ENCODE measurements at places on chromosomes 6 and 20.
A peak's percentile ranks its signal among the peaks of the same experiment; 100 is the strongest.

- H3K4me3 ChIP-seq = no peak overlapping the region
- no peak for DNase-seq
- H3K36me3 ChIP-seq = no peaks in the 10 kb centered on the region
- no peaks in the 10 kb centered on the region for H3K4me1 ChIP-seq
- H3K27ac ChIP-seq = no peak overlapping the region
These were observed 23.3 kb downstream of the MAP7 start for GRCh38 chr6:136526937-136527336.

- no peaks in the 10 kb centered on the region for H3K4me1 ChIP-seq
- no peak overlapping the region for H3K27ac ChIP-seq
- H3K4me3 ChIP-seq = no peak overlapping the region
These were observed 77.7 kb downstream of the ANKRD60 start for GRCh38 chr20:58150772-58151171.

DNA sequence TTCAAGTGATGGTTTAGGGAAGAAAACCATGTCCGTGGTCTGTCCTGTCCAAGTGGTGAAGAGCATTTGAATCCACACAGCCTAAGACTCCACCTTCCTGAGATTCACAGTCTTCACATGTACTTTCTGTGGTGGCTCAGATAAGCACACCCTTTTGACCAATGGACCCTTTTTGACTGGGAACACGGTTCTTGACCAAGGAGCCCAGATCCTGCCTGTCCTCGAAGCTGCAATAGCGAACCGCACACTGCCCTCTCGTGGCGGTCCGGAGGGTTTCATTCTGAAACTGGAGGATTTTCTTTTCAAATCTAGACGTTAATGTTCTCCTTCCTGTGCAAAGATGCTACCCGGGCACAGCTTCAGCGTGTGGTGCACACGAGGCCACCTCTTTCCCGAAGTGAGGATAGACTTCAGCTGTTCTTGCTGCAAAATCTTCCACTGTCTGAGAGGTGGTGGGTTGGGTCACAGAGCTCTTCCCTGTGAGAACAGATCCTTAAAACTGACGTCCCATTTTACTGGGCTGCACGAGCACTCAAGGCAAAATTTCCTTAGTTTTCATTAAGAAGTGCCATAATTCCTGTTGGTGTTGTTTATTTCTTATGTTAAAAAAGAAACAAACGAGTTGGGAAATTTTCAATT, 90.5 kb downstream of the SYNJ2 start:
- H3K27ac ChIP-seq = no peak overlapping the region
- peaks cover 9% of the 10 kb centered on the region for H3K36me3 ChIP-seq
- no peaks in the 10 kb centered on the region for H3K27me3 ChIP-seq
- H3K4me1 ChIP-seq = peaks cover 11% of the 10 kb centered on the region

GRCh38 chr6:139887275-139887674, 512.8 kb upstream of the CITED2 start:
- no peak for DNase-seq
- H3K27me3 ChIP-seq = no peaks in the 10 kb centered on the region
- no peak overlapping the region for H3K27ac ChIP-seq
- H3K36me3 ChIP-seq = no peaks in the 10 kb centered on the region

DNA sequence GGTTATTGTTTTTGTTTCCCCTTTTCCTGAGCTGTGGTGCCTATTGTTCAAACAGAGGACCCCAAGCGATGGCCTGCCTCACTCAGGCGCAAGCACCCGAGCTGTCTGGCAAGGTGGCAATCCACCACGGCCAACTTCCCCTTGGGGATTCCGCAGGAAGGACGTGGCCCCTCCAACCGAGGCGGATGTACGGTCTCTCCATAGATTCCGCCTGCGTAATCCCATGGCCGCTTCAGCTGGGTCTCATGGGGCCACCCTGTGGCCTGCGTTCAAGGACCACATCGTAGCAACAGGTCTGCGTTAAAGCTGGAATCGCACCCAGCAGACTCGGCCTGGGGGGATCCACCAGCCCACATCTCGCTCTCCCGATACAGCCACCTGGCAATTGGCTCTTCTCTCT, 79.9 kb downstream of the CEBPB start:
- no peak overlapping the region for H3K4me3 ChIP-seq
- H3K27ac ChIP-seq = no peak overlapping the region
- DNase-seq = no peak
- peaks cover 39% of the 10 kb centered on the region for H3K4me1 ChIP-seq
- H3K27me3 ChIP-seq = peaks cover 12% of the 10 kb centered on the region
- no peaks in the 10 kb centered on the region for H3K36me3 ChIP-seq

DNA sequence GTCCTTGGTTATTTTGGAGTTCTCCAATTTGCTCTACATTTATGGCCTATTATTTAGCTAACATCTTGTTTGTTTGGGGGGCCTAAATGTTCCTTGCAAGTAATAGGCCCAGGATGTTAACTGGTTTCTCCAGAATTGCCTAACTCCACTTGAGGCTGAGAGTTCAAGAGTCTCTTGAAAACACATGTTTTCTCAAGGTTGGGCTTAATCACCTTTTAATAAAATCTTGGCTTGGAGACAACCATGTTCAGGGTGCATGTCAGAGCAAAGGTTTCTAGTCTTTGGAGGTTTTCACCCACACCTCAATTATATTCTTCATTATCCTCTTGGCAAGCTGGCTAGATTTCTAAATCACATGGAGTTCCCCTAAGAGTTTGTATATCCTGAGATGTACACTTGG, 54.2 kb downstream of the KLHL31 start:
- H3K27me3 ChIP-seq = no peaks in the 10 kb centered on the region
- no peaks in the 10 kb centered on the region for H3K4me1 ChIP-seq
- no peak overlapping the region for H3K4me3 ChIP-seq
- no peak for DNase-seq
- no peaks in the 10 kb centered on the region for H3K36me3 ChIP-seq

GRCh38 chr6:104630955-104631354, 228.8 kb downstream of the HACE1 start:
- no peaks in the 10 kb centered on the region for H3K36me3 ChIP-seq
- no peak overlapping the region for H3K27ac ChIP-seq
- no peaks in the 10 kb centered on the region for H3K4me1 ChIP-seq
- no peak overlapping the region for H3K4me3 ChIP-seq

GRCh38 chr6:89353702-89354392, 1.3 kb upstream of the UBE2J1 start:
- DNase-seq = no peak
- peaks cover 18% of the 10 kb centered on the region for H3K4me1 ChIP-seq
- no peaks in the 10 kb centered on the region for H3K36me3 ChIP-seq
- peak overlapping the region; percentile 92 for H3K27ac ChIP-seq
- no peak overlapping the region for H3K4me3 ChIP-seq

DNA sequence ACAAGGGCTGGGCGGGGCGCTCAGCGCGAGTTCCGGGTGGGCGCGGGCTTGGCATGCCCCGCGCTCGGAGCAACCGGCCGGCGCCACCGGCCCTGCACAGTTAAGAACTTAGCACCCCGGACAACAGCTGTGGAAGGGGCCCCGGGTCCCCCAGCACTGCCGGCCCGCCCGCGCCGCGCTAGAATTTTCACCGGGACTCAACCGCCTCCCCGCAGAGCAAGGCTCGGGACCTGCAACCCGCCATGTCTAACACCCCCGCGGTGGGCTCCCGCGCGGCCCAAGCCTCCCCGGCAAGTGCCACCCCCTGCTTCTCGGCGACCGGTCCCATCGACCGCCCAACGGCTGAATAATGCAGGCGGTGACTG, 5.2 kb upstream of the PSMG4 start:
- H3K36me3 ChIP-seq = no peaks in the 10 kb centered on the region
- no peak for DNase-seq
- no peak overlapping the region for H3K4me3 ChIP-seq
- peaks cover 3% of the 10 kb centered on the region for H3K27me3 ChIP-seq
- H3K4me1 ChIP-seq = peaks cover 15% of the 10 kb centered on the region

- H3K36me3 ChIP-seq = no peaks in the 10 kb centered on the region
- H3K27me3 ChIP-seq = peaks cover 67% of the 10 kb centered on the region
- no peak overlapping the region for H3K4me3 ChIP-seq
- no peak overlapping the region for H3K27ac ChIP-seq
- H3K4me1 ChIP-seq = peaks cover 53% of the 10 kb centered on the region
- peak; percentile 33 for DNase-seq
These were observed 2.0 kb upstream of the FOXC1 start for GRCh38 chr6:1607516-1608221.

GRCh38 chr6:68343901-68344300, 291.2 kb upstream of the ADGRB3 start:
- H3K36me3 ChIP-seq = no peaks in the 10 kb centered on the region
- H3K27ac ChIP-seq = no peak overlapping the region
- no peaks in the 10 kb centered on the region for H3K27me3 ChIP-seq
- H3K4me1 ChIP-seq = no peaks in the 10 kb centered on the region

All from natural killer cell (primary cell).